Coronary artery (tissue), 2 donors: ENCODE measurements at places on chromosomes 5 and 9.

DNA sequence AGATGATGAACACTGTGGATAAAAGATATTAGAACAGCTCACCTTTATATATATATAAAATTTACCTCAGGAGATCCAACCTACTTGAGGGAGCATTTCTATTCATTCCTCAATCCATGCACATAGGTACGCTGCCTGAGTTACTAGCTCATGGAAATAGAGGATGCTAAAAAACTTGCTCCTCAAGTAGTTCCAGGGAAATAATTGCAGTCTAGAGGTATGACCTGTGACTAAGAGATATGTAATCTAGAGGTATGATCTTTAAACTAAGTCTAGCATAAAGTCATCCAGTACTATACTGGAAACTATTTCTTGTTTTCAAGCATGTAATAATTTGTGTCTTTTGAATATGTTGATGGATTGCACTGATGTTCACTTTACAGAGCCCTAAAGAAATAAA, 471.2 kb downstream of the TAF11L14 start:
- no peak for DNase-seq

DNA sequence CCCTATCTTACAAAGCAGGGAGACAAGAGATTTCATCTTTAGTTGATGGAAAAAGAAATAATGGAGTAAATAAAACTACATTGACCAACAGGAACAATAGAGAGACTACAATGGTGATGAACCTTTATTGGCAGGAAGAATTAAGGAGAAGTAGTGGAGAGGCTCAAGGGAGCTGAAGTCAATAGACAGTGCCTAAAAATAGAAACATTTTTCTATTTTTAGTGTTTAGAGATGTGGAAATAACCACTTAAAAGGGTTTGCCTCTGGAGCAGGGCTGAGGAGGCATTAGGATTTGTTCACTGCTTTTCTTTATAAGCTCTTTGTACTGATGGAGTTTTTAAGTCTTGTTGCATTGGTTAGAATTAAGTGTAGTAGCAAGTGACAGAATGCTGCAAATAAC, 98.4 kb upstream of the ERCC6L2 start:
- no peak for DNase-seq

DNA sequence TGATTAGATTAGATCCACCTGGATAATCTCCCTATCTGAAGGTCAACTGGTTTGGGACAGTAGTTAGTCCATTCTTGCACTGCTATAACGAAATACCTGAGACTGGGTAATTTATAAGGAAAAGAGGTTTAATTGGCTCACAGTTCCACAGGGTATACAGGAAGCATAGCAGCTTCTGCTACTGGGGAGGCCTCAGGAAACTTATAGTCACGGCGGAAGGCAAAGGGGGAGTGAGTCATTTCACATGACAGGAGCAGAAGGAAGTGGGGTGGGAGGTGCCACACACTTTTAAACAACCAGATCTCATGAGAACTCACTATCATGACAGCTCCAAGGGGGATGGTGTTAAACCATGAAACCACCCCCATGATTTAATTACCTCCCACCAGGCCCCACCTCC, 9.9 kb downstream of the C9orf40 start:
- no peak for DNase-seq

DNA sequence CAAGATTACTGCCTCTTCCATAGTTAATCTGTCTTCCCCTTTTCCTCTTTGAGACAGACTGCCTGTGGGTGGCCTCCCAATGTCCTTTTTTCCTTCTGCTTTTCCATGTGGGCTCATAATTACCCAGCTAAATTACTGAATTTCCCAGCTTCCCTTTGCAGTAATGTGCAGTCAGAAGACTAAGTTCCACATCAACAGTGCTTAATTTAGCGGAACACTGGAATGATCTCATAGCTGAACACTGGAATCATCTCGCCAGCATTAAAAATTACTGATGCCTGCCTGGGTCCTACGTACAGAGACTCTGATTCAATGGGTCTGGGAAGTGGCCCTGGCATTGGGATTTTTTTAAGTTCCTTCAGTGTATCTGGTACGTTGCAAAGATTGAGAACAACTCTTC, 84.3 kb downstream of the DNAH5 start:
- DNase-seq: no peak

DNA sequence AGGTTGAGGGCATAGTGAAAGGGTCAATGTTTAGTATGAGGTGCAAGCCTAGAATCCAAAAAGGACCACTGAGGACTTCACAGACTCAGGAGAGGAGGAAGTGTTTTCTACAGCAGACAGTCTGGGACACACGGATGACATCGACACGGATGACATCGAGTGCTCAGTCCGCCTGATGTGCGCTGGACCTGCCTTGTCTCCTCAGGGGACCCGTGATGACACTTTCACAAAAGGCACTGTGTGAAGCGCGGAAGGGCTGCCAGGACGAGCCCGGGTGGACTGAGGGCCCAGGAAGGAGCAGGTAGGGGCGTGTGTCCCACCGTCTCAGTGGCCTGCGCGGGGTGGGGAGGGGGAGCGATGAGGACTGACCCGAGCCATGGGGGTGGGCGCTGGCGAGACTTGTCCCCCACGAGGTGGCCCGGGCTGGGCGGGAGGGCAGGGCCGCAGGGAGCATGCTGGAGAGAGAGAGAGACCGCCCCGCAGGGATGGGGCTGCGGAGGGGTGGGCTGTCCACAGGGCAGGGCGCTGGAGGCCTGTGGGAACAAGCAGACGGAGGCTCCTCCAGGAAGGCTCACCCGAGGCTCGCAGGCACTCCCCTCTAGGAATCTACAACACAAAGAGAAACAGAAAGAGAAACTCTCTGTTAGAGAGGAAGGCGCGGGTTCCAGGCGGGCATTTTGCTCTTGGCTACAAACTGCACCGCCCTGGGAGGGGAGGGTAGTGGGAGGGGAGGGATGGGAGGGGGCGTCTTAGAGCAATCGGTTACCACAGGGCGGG, 54.9 kb downstream of the USP20 start:
- no peak for DNase-seq

- DNase-seq: no peak
These were observed 79.9 kb upstream of the FBXL17 start for GRCh38 chr5:108461628-108462367.

- DNase-seq: no peak
These were observed 80.1 kb downstream of the F2RL2 start for GRCh38 chr5:76542887-76543690.

DNA sequence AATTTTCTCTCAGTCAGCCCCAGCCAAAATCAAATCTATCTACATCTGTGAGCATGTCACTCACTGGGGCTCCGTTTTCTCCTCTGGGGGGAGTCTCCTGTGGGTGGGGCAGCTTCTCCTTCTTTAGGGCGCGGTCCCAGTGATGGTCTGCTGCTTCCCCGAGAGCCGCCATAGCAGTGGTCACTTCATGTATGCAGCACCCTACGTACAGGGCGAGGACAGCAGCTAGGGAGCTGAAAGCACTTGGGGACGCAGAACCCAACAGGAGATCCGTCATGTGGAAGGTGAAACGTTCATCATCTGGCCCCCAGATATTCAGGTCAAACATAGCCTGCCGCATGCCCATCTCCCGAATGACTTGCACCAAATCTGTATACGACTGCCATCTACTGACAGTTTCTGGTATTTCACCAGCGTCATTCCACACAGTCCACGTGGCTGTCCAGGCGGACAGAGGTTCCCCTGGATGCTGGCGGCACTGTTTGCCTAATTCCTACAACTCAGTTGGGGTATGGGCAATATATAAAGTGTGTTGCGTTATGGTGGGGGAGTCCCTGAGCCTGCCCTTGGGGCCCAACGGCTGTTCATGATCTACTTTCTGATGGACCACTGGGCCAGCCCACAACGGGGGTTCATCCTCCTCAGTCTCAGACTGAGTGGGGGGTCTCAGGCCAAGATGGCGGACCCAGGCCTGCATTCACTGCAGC, 795.0 kb downstream of the EFNA5 start:
- DNase-seq: no peak

- no peak for DNase-seq
These were observed 63.7 kb upstream of the RICTOR start for GRCh38 chr5:39137819-39138451.

GRCh38 chr9:18822850-18823249, 210.2 kb downstream of the SAXO1 start:
- DNase-seq: no peak
